Erythroblast (primary cell): ENCODE measurements at places on chromosomes 13 and 19.
A peak's percentile ranks its signal among the peaks of the same experiment; 100 is the strongest.

DNA sequence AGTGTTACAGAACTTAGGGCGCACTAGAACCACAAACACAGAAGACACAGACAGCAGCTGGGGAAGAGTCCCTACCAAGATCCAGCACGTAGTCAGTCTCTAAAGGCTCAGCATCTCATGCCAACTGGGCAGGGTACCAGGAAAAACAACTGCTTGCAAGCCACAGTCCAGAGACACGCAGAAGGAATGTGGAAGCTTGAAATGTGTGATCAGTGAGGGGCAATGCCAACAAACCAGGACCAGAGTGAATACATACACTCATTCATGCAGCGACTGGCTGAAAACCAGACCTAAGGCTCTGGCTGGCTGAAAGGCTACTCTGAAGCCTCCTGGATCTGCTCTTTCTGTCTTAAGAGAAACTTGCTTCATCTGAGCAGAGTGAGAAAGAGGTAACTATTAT is 1484.8 kb downstream of the EFNB2 start:
- DNase-seq, result no peak

GRCh38 chr13:52767949-52768516 is 28.4 kb upstream of the CNMD start:
- DNase-seq, result no peak

DNA sequence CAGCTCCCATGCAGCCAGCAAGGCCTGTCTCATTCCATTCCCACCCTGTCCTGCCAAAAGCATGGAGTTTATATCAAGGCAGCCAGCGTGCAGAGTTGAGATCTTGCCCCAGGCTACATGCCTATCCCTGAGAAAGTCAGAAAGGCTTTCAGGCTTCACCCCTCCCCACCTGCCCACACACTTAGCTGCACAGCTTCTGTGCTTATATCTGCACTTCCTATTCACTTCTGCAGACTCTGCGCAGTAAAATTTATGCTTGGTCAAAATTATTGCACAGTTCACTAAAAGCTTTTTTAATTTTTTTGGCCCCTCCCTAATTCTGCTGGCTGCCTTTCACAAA is 12.5 kb upstream of the ZNF675 start:
- DNase-seq, result no peak

DNA sequence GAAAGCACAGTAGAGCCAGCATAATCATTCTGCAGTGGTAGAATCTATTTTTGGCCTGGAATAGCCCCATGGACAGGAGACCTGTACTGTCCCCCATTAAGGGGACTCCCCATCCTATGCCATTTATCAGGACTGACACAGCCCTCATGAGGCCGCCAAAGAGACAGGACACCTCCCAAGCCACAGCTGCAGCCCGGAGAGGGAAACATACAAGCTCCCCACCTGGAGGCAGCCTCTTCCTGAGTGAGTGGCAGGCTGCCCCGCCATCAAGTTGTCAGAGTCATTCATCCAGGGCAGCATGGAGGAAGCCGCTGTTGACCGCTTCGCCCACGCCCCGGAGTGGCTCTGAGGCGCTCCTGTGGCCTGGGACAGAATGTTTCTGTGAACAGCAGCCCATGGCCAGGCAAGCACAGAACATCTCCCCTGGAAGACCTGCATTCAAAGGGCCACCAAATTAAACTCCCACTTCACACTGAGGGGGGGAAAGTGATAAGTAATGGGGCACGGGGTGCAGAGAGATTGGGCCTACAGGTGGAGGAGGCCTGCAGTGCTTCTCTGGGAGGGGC is 111.3 kb downstream of the ZDHHC20 start:
- DNase-seq, result no peak

- DNase-seq, result peak; percentile 66
Observed at GRCh38 chr19:17555929-17556813, 722 bp downstream of the COLGALT1 start.

GRCh38 chr13:39297664-39298171 is 259.5 kb downstream of the NHLRC3 start:
- no peak for DNase-seq

- DNase-seq, result peak; percentile 76
Observed at GRCh38 chr19:44657211-44657921, 13.7 kb downstream of the PVR start.

DNA sequence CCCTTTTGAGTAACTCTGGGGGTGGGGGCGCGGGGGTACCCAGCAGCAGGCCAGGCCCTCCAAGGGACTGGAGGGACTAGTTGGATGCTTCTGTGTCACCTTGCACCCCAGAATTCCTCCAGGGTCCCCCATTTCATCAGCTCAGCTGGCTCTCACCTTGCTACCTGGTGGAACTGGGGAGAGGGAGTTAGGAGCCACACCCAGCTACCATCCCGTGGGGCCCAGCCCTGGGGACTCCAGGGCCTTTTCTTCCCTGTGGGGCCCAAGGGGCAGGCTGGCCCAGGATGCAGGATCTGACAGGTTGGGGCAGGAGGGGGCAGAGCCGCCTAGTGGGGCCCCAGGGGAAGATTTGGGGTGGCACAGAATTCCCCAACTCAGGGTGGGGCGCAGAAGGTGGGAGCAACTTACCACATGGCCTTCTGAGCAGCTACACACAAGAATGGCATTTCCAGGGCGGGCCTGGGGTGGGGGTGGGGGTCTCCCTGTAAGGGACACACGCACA is 32.8 kb upstream of the NANOS3 start:
- no peak for DNase-seq

- DNase-seq, result no peak
Observed at GRCh38 chr19:6616011-6616410, 25.1 kb upstream of the CD70 start.

- DNase-seq, result no peak
Observed at GRCh38 chr19:16741084-16741483, 21.4 kb downstream of the NWD1 start.

- DNase-seq, result peak; percentile 68
Observed at GRCh38 chr19:57934820-57935665, at the start of gene ZNF418. Gene ZNF418 (minus strand): TSS chr19:57935402. CDS start chr19:57933822, 1,580 bp downstream.

GRCh38 chr13:76790526-76790925 is 95.7 kb downstream of the KCTD12 start:
- no peak for DNase-seq

DNA sequence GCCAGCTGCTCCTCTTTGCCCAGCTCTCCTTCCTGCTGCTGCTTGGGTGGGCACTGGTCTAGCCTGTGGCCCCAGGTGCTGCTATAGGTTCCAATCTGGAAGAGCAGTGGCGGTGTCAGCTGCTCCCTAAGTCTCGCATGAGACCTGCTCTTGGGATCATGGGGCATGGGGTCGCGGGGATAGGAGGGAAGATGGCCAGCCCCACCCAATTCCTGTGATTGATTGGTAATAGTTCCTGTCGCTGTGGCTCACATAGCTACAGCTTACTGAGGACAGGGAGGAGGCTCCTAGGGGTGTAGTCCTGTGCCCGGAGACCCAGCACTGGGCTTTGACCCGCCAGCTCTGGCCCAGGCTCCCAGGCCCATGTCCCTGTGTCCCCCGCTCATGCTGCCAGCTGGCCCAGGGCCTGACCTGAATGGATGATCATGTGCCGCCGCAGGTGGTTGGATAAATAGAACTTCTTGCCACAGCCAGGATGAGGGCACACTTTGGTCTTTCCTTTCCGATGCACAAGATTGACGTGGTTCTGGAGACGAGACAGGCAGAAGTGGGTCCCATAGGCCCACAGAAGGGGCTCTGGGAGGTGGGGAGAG is 4.5 kb upstream of the ELAVL3 start:
- DNase-seq, result no peak

GRCh38 chr19:14114854-14115253 is 2.7 kb downstream of the PRKACA start:
- DNase-seq, result peak; percentile 61

DNA sequence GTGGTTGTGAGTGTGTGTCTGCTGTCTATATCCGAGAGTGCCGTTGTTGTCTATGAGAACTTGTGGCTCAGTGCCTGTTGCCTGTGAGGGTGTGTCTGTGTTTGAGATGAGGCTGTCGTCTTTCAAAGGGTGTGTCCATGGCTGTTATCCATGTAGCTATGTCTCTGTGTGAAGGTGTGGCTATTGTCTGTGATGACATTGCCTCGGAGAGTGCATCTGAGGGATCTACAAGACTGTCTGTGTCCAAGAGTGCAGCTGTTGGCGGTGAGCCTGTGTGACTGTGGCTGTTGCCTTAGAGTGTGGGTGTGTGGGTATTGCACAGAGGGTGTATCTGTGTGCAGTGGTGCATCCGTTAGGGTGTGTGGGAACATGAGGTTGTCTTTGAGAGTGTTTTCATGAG is 4.9 kb downstream of the NUMBL start:
- DNase-seq, result peak; percentile 50

- no peak for DNase-seq
Observed at GRCh38 chr13:77184455-77184854, 142.4 kb downstream of the MYCBP2 start.

DNA sequence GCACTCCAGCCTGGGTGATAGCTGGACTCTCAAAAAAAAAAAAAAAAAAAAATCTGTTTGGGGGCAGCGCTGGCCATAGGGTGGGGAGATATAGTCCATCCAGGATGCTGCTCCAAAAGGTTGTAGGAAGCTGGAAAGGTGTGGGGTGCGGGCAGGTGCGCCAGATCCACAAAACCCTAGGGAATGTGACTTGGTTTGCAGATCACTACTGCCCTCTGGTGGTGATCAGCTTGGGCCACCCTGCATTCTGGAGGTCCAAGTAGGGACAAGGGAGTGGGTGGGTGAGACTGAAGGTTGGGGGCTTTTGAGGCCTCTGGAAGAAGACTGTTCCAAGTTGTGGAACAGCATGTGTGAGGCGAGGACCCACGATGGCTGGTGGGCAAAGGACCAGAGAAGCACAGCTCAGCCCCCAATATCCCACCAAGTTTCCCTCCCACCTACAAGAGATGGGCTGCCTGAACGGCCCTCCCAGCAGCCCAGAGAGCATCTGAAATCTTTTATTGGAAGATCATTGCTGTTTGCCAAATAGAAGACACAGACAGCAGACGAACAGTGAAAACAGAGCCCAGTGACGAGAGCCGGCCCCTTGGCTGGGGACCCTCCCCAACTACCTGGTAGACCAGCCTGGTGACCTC is 10.4 kb upstream of the TYK2 start:
- peak; percentile 82 for DNase-seq

DNA sequence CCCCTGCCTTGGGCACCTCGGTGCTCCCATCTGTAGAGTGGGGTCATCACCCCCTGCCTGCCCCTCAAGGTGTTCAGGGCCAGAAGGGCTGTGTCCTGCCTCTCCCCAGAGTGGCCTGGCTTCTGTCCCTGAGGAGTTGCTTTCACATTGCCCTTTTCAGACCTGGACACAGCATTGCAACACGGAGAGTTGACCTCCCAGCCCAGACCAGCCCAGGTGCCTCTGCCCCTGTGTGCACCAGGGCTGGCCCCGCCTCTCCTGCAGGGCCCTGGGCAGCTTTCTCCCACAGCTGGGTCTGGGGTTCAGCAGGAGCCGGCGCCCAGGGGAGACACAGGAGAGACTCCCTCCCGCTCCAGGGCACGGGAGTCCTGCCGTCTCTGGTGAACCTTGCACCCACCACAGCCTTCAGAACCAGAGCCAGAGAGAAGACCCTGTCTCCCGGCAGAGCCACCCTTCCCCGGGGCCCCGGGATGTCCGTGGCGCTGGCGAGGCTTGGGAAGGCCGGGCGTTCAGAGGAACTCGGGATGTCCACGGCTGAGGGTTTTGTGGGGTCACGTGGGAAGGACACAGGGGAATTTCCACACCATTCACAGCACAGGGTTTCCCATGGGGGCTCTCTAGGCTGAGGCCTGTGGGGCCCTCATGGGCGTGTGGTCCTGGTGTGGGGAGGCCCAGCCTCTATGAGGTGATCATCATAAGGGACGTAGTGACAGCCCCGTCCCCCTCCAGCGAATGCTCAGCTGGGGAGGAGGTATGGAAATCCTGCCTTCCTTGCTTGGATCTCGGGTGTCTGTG is 23.2 kb downstream of the C13orf46 start:
- no peak for DNase-seq
